Frontal cortex (tissue), 4 donors: ENCODE measurements at places on chromosomes 4 and X. TPM values are rescaled to one million over a fixed set of nuclear protein-coding genes. Genes with fewer than 3 reads are reported as not detected.

FAM236B gene
- total RNA-seq: not detected

ARSJ gene
- 0.41 TPM for total RNA-seq

LONRF3 gene
- total RNA-seq: 1.6 TPM

ETDB gene
- not detected for total RNA-seq

SLC34A2 gene
- total RNA-seq: under 0.01 TPM

UCP1 gene
- 0.41 TPM for total RNA-seq

DNA sequence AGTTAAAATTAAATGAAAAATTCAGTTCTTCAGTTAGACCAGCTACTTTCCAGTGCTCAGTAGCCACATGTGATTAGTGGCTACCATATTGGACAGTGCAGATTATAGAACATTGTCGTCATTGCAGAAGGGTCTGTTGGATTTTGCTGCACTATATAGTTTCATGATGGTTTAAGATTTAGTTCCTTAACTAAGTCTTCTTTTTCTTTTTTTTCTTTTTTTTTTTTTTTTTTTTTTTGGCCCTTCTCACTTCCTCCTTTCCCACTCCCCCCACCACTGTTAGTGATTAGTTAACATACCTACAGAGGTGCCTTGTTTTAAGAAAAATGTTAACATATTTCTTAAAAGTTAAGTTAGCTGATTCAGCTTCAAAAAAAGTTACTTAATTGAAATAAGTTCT lies 9.0 kb downstream of the RAB9A start:
- DNase-seq: no peak

DNA sequence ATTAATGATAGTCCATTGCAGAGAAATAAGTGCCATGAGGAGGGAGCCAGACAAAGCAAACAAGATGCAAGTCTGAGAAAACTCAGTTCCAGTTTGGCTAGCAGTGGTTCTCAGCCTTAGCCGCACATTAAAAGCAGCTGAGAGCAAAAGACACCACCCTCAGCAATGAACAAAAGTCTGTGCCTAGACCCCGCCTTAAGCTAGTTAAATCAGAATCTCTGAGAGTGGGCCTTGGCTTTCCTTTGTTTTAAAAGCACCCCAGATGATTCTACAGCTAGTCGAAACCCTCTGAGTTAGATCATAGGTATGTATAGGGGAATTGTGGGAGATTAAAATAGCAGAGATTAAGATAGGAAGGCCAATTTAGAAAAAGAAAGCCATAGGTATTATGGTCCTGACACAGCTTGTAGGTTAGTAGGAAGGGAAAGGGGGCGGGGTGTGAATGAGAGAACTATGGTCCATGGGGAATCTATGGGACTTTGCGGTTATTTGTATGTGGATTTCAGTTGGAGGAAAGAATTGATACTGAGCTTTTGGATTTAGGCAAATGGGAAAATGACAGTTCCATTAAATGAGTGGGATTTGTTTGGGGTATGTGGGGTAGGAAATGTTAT lies 12.0 kb downstream of the SPRY1 start:
- DNase-seq: no peak

- no peak for DNase-seq
Measured at GRCh38 chrX:150372280-150372679, 9.2 kb downstream of the MAMLD1 start.

GRCh38 chrX:10111364-10112148 lies 45.2 kb upstream of the CLCN4 start:
- DNase-seq: no peak

DNA sequence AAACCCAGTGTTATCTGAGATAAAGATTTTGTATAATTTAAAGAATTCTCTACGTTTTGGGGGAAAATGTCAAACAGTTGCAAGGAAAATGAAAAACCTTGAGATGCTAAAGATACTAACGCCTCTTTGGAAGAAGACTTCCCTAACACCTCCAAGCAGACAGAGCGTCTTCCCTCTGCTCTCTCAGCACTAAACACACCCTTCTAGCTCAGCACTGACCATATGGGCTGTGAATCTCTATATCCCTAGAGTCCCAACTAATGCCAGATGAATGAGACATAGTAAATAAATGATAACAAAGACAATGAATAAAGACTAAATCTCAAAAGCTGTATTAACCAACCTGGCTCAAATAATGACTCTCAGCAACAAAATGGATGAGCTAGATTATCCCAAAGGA lies 13.3 kb downstream of the FUNDC1 start:
- no peak for DNase-seq

DNA sequence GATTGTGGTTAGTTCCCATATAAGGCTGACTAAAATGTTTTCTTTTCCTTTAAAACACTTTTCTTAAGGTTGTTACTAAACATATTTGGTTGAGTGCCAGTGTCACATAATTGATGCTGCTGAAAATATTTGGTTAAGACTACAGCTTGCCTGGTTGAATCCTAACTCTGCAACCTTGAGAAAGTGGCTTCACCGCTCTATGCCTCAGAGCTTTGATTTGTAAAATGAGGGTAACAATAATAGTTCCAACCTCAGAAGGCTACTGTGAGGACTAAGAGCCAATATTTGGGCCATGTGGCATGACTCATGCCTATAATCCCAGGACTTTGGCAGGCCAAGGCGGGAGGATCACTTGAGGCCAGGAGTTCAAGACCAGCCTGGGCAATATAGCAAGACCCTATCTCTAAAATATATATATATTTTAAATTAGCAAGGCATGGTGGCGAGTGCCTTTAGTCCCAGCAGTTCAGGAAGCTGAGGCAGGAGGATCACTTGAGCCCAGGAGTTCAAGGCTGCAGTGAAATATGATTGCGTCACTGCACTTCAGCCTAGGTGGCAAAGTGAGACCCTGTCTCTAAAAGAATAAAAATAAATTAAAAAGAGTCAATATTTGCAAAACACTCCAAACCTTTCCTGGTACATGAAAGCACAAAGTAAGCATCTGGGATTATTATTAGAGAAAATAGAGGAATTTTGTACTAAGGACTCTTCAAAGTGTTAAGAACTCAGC lies 7.1 kb upstream of the NEIL3 start:
- no peak for DNase-seq

DNA sequence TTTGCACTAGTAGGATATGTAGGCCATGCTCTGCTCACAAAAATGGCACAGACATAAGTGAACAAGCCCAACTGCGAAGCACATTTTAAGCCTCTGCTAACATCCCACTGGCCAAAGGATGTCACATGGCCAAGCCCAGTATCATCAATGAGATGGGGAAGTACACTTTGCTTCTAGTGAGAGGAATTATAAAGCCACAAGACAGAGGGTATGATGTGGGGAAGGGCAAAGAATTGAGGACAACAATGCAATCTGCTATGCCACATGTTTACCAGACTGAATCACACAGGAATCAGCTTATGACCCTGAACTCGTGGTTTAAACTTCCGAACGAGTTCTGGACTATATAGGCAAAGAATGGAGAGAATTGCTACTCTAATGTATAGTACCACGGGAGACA lies 39.1 kb downstream of the SUPT20HL1 start:
- no peak for DNase-seq

DNA sequence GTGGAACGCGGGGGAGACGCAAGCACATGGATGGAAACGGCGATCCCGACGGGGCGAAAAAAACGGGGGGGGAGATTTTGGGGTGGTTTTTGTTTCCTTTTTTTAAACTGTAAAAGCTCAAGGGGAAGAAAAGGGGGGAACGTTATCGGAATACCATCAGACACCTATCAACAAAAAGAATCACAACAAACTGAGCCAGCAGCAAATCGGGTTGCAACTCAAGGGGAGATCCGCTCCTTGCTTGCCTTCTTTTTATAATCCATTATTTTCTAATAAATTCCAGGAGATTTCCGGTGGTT lies 616 bp downstream of the MAML3 start:
- DNase-seq: no peak

DNA sequence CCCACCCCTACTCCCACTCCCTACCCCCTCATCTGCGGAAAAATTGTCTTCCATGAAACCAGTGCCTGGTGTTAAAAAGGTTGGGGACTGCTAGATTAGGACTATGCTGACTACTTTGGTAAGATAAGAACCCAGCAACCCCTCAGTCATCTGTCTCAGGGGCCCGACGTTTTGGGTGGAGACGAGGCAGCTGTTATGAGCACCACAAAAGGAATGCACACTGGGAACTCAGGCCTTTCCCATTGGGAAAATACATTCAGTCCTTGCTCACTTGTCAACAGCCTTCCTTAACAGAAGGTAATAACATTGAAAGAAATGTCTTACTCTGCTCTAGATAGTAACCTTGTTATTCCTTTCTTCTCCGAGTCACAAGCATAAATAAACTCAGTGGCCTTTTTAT lies 310.8 kb downstream of the AFF2 start:
- no peak for DNase-seq
